GM20000 (cell line): ENCODE measurements at places on chromosomes 16 and 17.

- DNase-seq, result no peak
Measured at GRCh38 chr17:56020369-56020768, 132.9 kb upstream of the ANKFN1 start.

DNA sequence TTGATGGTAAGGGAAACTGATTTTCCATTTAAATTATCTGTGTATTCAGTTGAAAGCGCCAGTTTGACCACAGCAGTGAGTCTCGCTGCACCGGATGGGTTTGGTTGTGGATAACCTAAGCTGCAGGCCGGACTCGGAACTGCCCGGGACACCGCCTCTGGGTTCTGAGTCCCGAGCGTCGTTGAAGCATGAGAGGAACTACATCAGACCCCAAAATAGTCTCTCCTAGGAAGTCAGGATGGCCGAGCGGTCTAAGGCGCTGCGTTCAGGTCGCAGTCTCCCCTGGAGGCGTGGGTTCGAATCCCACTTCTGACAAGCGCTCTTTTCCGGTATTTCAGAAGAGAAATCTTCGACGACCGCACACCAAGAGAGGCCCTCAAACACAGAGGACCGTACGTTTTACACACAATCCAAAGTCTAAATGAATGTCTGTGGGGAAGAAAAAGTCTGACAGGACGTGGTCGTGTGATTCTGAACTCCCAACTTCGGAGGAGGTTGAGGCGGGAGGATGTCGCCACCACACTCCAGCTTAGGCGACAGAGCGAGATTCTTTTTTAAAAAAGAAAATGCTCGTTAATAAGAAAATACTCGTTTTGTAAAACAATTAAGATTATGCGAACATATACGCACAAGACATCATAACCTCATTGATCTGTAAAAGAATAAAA lies 15.4 kb upstream of the PLLP start:
- peak; percentile 76 for DNase-seq

DNA sequence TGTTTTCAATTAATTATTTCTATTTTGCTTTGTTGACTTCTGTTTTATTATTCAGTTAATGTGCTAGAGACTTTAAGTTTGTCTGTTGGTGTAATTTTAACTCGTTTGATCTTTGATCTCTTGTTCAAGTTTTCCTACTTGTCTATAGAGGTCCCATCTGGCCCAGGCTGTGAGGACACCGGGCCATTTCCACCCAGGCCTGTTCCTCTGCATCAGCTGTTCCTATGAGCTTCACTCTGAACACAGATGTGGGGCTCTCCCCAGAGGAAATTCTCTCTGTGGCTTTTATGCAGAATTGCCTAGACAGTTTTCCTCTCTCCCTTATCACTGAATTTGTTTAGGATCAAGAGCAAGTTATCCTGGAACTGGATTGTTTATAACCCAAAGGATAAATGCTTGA lies 44.7 kb downstream of the MYO18A start:
- no peak for DNase-seq

DNA sequence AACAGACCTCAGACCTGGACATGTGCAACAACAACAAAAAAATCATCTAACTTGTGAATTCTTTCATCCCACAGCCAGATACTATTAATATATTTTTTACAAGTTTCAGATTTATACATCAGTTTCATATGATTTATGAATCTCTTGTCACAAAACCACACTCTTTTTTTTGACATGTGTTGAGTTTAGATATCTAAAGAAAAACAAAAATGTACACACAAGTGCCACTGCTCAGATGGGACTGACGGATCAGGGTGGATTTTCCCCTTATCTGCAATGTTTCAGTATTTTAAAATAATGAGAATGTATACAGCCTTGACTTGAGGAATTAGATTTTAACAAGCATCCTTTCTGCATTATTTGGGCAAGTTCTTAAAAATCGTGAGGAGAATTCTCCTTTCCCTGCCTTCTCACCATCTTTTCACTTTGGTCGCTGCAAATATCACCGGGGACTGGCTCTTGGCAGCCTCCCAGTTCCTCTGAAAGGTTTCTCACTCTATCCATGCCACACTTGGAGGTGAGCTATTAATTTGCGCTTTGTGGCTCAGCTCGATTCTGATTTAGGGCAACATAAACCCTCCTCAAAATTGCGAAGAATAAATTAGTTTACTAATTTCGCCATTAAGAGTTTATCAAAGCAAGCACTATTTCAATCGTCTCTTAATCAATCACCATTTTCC lies 225.7 kb downstream of the XYLT1 start:
- no peak for DNase-seq

GRCh38 chr17:63961355-63962212 lies 11.1 kb downstream of the SCN4A start:
- DNase-seq, result peak; percentile 67

- no peak for DNase-seq
Measured at GRCh38 chr16:6722786-6723185, 609.9 kb upstream of the RBFOX1 start.

GRCh38 chr17:74316220-74316619 lies 9.8 kb upstream of the KIF19 start:
- no peak for DNase-seq

DNA sequence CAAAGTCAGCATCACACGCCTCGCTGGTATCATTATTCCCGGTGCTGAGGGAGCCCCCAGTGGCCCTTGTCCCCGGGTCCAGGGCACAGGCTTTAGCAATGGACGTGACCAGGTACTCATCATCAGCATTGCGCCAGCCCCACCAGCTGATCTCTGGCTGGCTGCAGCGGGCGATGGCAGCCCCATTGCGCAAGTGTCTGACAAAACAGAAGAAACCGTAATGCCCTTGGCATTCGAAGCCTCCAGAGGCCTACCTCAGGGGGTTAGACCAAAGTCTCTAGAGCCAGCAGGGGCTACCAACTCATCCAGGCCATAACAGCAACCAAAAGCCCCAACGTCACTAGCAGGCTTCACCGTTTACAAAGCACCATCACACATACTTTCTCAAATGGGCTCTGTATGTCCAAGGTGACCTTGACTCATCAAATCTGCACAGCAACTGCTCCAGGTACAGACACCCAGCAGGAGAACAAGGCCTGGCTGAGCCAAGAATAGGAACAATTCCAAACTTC lies 7.3 kb downstream of the MTMR4 start:
- DNase-seq, result no peak

DNA sequence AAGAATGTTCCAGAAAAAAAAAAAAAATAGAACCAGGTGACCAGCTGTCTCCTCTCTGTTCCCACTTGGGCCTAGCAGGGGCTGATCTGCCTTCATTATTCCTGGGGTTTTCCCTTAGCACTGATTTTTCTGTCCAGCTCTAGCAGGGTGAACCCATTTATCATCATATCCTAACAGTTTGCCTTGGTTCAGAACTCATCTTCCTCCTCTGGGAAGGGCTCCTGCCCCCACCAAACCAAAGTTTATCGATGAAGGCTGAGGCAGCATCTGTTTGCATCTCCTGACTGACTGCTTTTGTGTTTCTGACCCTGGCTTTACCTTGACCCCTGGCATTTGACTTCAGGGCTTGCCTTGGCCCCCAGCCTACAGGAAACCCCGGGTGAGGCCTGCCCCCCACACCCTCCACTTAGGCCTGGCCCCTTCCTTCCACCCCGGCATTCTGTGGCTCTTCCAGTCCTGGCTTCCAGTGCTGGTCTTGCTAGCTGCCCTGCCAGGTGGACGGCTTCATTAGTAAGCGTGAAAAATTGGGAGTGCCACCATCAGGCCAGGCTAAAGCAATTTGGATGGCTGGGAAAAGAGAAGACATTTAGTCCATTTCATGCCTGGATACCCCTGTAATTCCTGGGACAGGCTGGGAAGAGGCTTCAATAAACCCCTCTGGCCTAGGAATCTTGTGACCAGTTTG lies 164.9 kb downstream of the CCDC182 start:
- no peak for DNase-seq

DNA sequence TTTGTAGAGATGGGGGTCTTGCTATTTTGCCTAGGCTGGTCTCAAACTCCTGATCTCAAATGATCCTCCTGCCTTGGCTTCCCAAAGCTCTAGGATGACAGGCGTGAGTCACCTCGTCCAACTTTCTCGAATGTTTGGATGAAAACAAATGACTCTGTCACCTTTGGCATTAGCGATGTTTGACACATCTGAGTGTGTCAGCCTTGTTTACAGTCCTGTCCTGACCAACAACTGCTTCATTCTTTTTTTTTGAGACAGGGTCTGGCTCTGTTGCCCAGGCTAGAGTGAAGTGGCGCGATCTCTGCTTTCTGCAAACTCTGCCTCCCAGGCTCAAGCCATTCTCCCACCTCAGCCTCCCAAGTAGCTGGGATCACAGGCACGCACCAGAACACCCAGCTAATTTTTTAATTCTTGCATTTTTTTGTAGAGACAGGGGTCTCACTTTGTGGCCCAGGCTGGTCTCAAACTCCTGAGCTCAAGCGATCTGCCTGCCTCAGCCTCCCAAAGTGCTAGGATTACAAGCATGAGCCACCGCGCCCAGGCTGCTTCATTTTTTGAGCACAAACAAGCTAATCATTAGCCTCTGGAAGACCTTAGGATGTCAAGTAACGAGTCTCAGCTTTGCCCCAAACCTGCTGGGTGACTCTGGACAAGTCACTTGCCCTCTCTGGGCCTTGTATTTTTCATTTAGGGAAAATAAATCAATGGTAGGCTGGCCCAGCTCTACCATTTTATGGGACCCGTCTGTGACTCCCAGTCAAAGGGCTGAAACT lies 7.4 kb downstream of the MYH11 start:
- DNase-seq, result no peak

DNA sequence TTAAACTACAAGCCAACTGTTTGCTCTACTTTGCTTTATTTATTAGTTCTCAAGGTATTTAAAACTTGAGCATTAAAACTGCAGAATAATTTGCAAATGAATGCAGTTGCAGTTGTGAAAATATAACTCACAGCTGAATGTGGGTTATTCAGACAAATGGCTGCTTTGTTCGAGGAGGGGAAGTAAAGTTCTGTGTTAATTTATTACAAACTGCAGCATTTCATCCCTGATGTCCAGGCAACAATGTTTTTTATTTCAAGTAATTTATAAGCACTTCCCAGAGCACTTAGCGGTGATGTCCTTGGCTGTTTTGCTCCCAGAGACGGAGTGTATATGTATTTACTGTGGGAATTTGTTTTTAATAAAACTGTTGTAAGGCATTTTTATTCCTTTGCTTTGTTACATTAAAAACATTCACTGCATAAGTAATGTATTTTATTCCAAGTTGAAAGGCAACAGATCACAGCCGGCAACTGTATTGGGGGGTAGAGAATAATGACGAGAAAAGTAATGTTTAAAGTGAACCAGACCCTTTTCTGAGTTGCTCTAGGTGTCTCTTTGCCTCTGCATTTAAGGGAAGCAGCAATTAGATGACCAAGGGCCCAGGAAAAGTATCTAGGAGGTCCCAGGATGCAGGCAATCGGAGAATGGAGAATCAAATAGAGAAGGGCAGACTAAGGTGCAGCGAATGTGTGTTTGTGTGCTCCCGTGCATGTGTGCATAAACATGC lies 291.2 kb upstream of the SALL1 start:
- no peak for DNase-seq

DNA sequence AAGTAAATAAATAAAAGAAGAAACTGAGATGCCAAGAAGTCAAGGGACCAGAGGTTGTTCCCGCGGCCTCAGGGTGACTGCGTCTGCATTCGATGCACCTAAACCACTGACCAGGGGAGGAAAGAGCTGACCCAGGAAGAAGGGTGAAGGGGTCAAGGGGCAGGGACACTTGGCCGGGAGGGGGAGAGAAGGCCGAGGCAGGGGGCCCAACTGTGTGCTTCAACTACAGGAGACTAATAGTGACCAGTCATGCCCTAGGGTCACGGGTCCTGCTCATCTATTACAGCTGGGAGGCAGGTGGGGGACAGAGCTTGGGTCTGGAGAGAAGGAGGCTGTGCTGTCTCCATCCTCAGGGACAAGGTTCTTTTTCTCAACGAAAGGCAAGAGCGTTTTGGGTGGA lies 44.8 kb downstream of the TIMM22 start:
- no peak for DNase-seq

- DNase-seq, result no peak
Measured at GRCh38 chr17:72234985-72235384, 114.2 kb downstream of the SOX9 start.

DNA sequence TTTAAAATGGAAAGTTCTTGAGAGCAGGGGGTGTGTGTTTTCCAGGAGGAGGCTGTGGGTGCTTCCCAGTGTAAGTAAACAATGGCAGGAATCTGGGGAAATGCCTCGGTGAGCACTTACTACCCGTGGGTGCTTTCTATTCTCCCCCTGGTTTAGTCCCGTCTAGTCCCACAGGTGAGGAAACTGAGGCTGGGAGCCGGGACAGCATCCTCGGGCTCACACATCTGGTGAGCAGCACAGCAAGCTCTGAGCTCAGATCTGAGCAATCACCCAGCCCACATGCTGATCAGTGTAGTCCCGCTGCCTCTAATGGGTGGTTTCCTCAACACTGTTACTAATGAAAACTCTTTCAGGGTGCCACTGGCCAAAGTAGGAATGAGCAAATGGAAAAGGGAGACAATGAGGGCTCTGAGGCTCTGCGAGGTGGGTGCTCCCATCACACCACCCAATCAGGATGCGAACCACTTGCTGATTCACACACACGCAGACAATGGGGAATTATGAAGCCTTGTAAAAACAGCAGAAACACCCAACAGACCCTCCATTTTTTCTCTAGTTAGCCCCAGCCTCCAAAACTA lies 202.6 kb downstream of the PARN start:
- no peak for DNase-seq

DNA sequence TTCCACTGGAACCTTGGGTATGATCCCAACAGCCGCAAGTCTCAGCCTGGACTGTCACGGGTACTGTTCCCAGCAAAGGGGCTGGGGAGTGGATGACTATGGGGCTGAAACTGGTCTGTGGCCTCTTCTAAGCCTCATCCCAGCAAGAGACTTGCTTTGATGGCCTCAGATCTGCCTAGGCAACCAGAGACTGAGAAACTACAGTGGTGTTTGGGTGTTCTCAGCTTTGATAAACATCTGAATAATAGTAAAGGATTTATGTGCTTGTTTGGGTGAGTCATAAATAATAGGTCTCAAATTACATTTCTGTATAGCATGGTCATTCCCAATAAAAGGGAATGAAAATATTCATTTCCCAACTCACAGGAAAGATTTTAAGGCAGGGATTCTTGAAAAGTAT lies 30.2 kb upstream of the ULK2 start:
- no peak for DNase-seq
